Kidney (tissue), 22 donors: ENCODE measurements at places on chromosomes 4 and X. TPM values are rescaled to one million over a fixed set of nuclear protein-coding genes. Genes with fewer than 3 reads are reported as not detected.

- H3K4me1 ChIP-seq: no peaks in the 10 kb centered on the region
- H3K27me3 ChIP-seq: no peaks in the 10 kb centered on the region
- H3K4me3 ChIP-seq: no peak overlapping the region
- DNase-seq: no peak
- no peaks in the 10 kb centered on the region for H3K36me3 ChIP-seq
These were observed 19.1 kb upstream of the ANTXR2 start for GRCh38 chr4:80092088-80092487.

DNA sequence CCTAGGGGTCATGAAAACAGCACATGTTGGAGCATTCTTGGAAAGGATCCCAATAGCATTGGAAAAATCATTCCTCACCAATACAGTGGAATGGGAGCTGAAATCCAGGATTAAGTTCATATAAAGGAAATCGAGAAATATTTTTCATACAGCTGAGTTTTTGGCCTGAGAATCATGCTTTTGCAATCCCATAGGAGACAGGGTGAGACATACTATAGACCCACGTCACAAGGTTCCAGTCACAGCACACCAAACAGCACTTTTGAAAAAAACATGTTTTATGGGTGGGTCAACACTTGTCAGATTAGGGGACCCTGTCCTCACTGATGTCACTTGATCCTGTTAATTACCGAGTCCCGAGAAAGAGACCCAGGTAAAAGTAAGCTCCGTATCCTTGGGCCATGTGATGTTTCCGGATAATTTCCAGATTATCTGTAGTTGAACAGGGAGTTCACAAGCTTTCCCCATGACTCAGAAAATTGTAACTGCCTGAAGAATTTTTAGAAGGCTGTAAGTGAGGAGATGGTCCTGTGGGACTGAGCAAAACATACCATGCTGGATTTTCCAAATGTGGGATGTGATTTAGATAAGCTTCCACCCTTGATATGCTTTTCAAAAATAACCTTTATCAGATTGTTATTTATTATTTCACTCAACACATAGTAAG, 80.9 kb upstream of the TLR3 start:
- H3K27me3 ChIP-seq: no peaks in the 10 kb centered on the region
- no peak overlapping the region for H3K4me3 ChIP-seq
- no peaks in the 10 kb centered on the region for H3K36me3 ChIP-seq

GRCh38 chr4:142434519-142435224, 411.4 kb downstream of the INPP4B start:
- no peak overlapping the region for H3K4me3 ChIP-seq
- H3K4me1 ChIP-seq: no peaks in the 10 kb centered on the region
- DNase-seq: no peak

DNA sequence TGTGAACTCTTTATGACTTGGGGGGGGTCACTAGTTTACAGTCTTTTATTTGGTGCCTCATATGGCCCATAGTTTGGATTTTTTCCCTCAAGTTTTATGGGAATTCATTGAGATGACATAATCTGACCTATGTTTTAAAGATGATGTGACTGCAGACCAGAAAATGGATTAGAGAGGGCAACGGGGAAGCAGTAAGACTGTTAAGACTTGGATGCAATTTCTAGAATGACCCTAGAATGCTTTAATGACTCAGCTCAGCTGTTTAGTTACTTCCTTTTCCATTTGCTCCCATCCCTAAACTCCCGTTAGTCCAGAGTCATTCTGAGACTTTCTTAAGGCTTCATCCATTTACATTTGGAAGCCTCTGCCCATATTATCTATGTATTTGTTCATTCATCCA, 59.9 kb upstream of the PDGFRA start:
- H3K4me1 ChIP-seq: no peaks in the 10 kb centered on the region
- H3K36me3 ChIP-seq: no peaks in the 10 kb centered on the region
- no peak overlapping the region for H3K27ac ChIP-seq
- DNase-seq: no peak

- no peak for DNase-seq
These were observed 103.9 kb downstream of the MAML3 start for GRCh38 chr4:140049849-140050637.

GRCh38 chrX:17520016-17520615, 145.1 kb downstream of the NHS start:
- H3K4me1 ChIP-seq: no peaks in the 10 kb centered on the region
- H3K27ac ChIP-seq: no peak overlapping the region
- DNase-seq: no peak

SHROOM4 gene
- 21.8 TPM for total RNA-seq
